ENCODE measurements at places on chromosomes 3 and 15. TPM values are rescaled to one million over a fixed set of nuclear protein-coding genes. Genes with fewer than 3 reads are reported as not detected.

DNA sequence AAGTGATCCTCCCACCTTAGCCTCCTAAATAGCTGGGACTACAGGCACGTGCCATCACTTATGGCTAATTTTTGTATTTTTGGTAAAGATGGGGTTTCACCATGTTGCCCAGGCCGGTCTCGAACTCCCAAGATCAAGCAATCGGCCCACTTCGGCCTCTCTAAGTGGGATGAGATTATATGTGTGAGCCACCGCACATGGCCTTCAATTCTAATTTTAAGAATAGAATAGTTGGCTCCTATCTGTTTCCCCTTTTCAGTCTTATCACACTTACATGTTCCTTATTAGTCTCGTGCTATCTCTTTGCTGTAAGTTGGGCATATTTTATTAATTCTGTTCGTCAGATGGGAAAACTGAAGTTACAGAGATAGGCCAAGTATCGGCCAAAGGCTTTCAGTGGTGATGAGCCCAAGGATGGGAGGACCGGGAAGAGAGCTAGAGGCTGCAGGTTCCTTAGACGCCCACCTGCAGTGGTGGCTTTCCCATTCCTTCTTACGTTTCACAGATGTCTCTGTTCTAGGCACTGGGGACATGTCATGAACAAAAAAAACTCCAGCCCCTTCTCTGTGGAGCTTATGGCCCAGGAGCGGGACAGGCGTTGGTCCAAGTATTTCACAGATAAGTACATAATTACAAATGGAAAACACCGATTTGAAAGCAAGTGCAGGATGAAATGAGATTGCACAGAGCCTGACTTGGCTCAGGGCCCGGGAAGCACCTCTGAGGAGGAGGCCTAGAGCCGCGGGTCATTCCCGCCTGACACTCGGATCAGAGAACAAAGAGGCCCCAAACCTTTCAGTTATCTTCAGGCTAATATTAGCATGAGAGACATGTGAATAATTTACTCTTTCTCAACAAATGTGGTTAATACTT, 91.1 kb upstream of the KLF13 start:
- DNase-seq: peak; percentile 24

DNA sequence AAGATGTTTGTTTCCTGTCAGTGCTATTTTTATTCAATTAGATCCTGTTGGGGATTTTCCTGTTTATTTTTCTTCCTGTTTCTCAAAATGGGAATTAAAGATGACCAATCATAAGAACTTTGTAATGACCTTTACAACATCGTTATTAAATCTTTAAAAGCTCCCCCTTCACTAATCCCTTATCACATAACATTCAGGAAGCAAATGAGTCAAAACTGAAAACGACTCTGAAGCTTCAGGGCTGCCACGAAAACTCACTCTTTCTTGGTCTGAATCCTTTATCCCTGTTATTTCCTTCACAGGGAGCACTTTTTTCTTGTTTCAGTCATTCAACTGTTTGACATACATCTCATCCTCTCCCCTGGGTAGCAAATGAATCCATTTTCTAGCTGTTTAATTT, 75.8 kb upstream of the MB21D2 start:
- DNase-seq: no peak

DNA sequence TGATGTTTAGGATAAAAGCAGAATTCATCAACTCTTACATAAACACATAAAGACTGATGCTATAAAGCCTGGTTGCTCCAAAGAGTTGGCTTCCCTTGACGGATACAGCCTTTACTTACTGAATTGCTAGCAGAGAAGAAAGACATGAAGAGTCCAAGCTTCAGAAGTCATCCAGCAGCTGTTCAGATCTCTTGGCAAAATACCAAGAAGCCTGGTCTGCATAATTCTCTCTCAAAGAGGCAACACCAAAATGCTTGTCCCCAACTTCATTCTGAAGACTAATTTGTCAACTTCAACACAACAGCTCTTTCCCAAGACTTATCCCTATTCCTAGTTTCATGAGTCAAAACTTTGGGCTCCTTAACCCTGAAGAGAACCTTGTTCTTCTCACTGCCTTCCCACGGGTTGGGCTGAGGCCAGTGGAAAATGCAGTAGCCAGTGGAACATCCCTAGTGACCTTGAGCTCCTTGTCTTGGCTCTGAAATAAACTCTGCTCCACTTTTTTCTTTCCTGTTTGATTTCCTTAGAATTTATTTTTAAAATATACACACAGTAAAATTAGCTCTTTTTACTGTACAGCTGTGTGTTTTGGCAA, 119.2 kb upstream of the THBS1 start:
- no peak for DNase-seq

- no peak for DNase-seq
These were observed 8.4 kb downstream of the SNAP23 start for GRCh38 chr15:42503825-42504224.

DNAH12 gene
- 0.07 TPM for total RNA-seq

GRCh38 chr15:28101983-28102441, 2.9 kb upstream of the OCA2 start:
- no peak for DNase-seq

DNA sequence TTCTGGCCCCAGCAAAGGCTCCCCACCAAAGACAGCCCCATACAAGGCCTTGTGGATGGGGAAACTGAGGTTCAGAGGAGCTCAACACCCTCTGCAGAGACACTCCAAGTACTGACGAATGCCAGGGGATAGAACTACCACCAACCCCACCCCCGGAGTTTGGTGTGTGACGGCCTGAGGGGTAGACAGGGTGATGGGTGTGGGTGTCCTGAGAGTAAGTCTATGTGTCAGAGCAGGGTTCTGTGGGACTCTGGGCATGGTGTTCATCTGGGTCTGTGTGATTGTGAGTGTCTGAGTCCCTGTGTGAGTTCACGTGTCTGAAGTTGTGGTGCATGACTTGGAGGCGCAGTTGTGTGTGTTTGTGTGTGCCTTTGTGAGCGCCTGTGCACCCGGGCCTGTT, 7.4 kb downstream of the PTH1R start:
- no peak for DNase-seq

All from Caki2 (cell line).